ENCODE measurements at places on chromosomes 11 and 22. TPM values are rescaled to one million over a fixed set of nuclear protein-coding genes. Genes with fewer than 3 reads are reported as not detected.

- peak; percentile 90 for DNase-seq
These were observed 4.4 kb upstream of the FBXO3 start for GRCh38 chr11:33778675-33779074.

GRCh38 chr22:29315286-29316140, at the start of gene RASL10A:
Gene RASL10A (minus strand): TSS chr22:29315697. CDS start chr22:29315246, 451 bp downstream.
- no peak for DNase-seq

GRCh38 chr11:97742717-97743116, 1278.0 kb upstream of the CNTN5 start:
- no peak for DNase-seq

- no peak for DNase-seq
These were observed 3.0 kb downstream of the BACE1 start for GRCh38 chr11:117313091-117313490.

DNA sequence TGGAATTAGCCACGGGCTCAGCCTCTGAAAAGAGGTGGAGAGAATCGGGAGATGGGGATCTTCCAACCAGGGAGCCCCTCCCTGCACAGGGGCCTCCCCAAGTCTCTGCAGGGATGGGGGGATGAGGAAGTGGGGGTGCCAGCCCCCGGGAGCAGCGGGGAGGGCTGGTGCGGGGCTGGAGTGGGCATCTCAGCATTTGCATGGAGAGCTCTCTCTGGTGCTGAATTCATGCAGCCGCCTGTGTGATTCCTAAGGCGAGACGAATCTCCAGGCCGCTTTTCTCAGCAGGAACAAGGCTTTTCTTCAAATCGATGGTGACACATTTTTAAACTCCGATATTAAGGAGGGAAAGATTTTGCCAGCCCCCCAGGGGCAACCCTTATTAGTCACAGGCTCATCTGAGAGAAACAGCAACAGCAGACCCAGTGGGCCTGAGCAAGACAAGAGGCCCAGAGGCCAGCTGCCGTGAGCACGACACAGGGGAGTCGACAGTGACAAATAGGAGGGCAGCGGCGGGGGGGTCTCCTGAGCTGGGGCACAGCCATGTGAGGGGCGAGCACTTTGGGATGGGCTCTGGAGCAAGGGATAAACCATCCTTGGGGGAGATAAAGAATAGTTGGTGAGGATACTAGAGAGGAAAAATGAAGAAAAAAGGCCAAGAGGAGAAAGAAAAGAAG, 29.0 kb downstream of the MACROD1 start:
- DNase-seq = no peak

GRCh38 chr22:20773793-20774212, at the start of gene SERPIND1:
Gene SERPIND1 (plus strand): TSS chr22:20774113. CDS start chr22:20779313, 5,200 bp downstream.
- no peak for DNase-seq

DNA sequence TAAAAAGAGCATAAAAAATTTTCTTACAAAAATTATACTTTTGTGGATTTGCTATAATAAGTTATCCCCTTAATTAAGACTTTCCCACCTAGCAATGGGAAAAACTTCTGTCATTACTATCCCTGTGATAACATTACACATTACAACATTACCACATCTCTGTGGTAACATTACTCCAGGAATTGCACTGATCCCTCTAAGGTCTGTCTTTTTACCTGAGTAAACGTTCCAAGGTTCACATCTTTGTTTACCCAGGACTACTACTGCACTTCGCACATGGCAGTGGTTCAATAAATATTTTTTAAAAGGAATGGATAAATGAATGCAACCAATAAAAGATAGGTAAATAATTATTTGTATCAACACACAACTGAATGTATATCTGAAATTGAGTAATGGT, 92.4 kb upstream of the NOX4 start:
- no peak for DNase-seq

GRCh38 chr11:93967258-93967657, 53.9 kb upstream of the HEPHL1 start:
- no peak for DNase-seq

DNA sequence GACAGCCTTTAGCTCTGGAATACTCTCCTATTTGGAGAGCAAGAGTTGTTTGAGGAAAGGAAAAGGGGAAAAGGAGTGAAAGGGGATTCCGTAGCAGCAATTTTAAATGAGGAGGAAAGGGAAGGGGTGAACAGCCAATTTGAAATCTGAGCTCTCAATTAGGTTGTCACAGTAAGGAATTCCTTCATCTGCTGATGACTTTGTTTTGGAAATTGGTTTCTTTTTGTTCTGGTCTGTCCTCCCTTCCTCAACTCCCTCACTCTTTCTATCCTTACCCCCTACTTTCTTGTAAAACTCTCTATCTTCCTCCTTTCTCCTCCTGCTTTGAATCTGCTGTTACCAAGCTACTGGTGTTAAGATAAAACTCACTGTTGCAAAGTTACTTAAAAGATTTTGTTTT, 1155.6 kb downstream of the DLG2 start:
- no peak for DNase-seq

DNA sequence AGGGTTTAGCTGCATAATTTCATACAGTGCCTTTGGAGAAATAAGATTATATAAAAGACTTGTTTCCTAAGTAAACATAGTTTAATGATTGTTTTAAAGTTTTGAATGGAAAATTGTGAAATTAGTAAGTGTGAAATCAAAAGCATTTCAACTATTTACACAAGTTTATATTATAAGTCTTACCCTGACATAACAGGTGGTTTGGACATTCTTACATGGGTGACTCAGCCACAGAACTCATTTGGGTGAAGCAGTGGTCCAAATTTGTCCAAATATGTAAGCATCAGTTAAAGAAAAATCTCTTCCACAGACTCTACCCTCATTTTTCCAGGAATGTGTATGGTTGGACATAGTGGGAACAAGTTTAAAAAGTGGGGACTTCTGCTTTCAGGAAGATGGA, 68.0 kb downstream of the USP47 start:
- DNase-seq = no peak

DNA sequence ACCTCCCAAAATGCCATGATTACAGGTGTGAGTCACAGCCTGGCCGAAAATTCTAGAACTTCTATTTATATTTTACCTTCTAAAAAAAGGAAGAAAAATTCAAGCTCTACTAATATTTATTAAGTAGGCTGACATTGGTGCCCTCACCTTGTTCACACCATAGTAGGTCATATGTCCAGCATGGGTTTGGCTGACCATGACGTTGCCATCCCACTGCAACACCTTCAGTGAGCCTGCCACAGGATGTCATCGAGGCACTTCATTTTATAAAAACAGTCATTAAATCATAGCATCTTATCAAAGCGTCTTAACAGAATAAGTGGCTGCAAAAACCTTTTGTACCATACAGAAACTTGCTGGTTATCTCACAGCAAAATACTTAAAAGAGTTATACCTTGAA, 58.3 kb downstream of the LRRC32 start:
- DNase-seq = no peak

DNA sequence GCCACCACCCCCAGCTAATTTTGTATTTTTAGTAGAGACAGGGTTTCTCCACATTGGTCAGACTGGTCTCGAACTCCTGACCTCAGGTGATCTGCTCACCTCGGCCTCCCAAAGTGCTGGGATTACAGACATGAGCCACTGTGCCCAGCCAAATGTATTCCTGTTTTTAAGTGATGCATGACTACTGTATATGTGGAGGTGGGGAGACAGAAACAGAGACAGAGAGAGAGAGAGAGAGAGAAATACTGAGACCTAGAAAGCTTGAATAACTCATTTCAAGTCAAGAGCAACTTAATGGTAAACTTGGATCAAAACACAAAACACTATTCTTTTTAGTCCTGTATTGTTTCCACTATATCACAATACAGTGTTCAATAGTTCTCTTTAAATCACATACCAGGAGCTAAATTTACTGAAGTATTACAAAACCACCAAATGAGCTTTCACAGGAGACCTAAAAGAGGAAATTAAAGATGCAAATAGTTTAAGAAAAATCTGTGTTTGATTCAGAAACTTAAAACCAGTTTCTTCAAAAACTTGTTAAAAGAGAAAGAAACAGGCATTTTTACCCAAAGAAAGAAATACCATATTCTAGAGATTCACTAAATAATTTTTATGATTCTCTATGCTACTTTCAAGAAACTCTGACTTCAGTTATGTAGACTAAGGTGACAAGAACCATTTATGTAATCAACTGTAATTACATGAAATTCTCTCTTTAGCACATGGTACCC, 188.7 kb downstream of the ETS1 start:
- no peak for DNase-seq

GRCh38 chr11:32233928-32234327, 143.1 kb downstream of the RCN1 start:
- DNase-seq = no peak

DNA sequence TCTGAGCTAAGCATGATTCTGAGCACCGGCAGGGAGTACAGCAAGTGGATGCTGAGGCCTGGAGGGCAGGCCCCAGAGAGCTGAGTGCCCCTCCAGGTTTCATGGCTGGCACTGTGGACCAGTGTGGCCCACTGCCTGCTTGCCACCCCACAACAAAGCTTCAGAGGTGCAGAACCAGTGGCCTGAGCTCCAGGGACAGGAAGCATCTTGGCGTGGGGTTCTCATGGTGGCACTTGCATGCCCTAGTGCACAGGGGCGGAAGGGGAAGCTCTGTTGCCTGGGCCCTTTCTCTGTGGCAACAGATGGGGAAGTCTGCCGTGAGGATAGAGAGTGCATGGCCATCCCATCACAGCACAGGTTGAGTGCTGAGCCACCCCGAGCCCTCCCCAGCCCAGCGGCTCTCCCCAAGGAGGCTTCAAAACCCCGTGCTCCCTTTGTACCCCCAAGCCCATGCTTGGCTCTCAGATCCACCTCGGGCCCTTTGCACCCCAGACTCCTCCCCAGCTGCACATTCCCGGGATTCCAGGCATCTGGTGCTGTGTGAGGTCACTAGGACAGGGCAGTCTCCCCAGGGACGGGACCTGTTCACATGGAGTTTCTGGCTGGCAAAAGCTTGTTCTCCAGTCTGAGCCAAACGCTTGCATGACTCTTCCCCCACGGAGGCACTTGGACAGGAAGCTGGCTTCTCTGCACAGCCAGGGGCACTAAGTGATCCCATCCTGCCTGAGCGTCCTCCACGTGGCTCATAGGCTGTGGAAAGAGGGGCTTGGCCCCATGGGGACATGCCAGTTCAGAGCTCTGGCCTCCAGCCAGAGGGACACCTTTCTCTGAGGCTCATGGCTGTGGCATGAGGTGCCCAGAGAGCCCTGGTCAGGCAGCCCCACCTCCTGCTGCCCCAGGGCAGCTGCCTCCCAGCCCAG, 4.2 kb downstream of the SLC25A1 start:
- no peak for DNase-seq

DNA sequence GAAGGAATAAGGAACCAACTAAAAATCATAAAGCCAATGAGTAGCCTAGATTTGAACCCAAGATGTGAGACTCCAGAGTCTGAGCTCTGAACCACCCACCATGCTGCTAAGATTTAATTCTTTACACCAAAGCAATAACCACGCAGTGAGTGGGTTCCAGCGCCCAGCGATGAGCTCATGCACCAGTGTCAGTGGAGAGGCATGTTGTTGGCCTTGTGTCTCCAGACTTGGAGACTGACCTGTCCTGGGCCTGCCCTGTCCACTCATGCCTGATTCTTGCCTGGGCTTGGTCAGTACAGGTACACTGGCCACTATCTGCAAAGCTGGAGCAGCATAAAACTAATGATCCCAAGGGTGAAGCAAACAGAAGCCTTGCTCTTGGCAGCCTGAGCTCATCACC, 53.9 kb upstream of the TIMP3 start:
- DNase-seq = no peak

- peak; percentile 87 for DNase-seq
These were observed 6.4 kb downstream of the FADS2 start for GRCh38 chr11:61834278-61835048.

GRCh38 chr11:7512525-7513233, 1.1 kb upstream of the PPFIBP2 start:
- peak; percentile 73 for DNase-seq

- no peak for DNase-seq
These were observed 73.7 kb downstream of the SCN3B start for GRCh38 chr11:123580557-123581275.

- no peak for DNase-seq
These were observed 2.0 kb downstream of the LRRC32 start for GRCh38 chr11:76668362-76669155.

GRCh38 chr11:115476463-115477286, 27.5 kb downstream of the CADM1 start:
- DNase-seq = no peak

- no peak for DNase-seq
These were observed 245.0 kb upstream of the B3GAT1 start for GRCh38 chr11:134656861-134657540.

DNA sequence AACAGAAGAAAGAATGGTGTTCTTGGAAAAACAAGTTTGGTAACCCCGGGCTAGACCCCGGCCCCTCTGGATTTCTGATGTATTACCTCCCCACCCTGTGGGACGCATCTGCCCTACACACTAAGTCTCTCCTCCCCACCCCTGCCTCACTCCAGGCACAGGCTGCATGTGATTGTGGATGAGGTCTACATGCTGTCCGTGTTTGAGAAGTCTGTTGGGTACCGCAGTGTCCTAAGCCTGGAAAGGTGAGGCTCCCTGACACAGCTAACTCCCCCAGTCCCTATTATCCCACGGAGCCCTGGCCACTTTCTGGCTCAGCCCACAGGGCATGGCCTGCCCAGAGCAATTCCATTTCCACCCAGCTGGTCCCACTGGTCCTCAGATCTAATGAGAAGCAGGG, 13.3 kb downstream of the ACCS start:
- DNase-seq = no peak

GRCh38 chr11:32820497-32820896, 9.2 kb upstream of the PRRG4 start:
- DNase-seq = no peak

The IL17REL gene
- polyA plus RNA-seq = not detected

The B4GALNT4 gene
- 12.0 TPM for polyA plus RNA-seq

The CYP2D6 gene
- 1.1 TPM for polyA plus RNA-seq

The SLC37A2 gene
- polyA plus RNA-seq = 3.0 TPM

The MAJIN gene
- not detected for polyA plus RNA-seq

The TRIM49 gene
- not detected for polyA plus RNA-seq

The NECTIN1 gene
- polyA plus RNA-seq = 25.4 TPM

The GTSE1 gene
- polyA plus RNA-seq = 6.7 TPM

The HEPN1 gene
- polyA plus RNA-seq = not detected

The IGLL1 gene
- polyA plus RNA-seq = 0.95 TPM

The LRRC55 gene
- polyA plus RNA-seq = 2.2 TPM

The POU2AF3 gene
- polyA plus RNA-seq = 2.3 TPM

The PSMC3 gene
- 118 TPM for polyA plus RNA-seq

The RAB38 gene
- 1.3 TPM for polyA plus RNA-seq

The ANKK1 gene
- polyA plus RNA-seq = 0.18 TPM

The MFNG gene
- polyA plus RNA-seq = 5.5 TPM

The WBP2NL gene
- polyA plus RNA-seq = 1.9 TPM

The YWHAH gene
- 111 TPM for polyA plus RNA-seq

The FOSL1 gene
- 0.26 TPM for polyA plus RNA-seq

The FAM89B gene
- 39.1 TPM for polyA plus RNA-seq
